Stimulated activated CD4-positive, alpha-beta T cell treated with anti-CD3 and anti-CD28 coated beads, Interleukin-12 subunit alpha, Interleukin-12 subunit beta, amount 100 ng/mL, for 4 hours (primary cell): ENCODE measurements at places on chromosomes 2 and 18.

DNA sequence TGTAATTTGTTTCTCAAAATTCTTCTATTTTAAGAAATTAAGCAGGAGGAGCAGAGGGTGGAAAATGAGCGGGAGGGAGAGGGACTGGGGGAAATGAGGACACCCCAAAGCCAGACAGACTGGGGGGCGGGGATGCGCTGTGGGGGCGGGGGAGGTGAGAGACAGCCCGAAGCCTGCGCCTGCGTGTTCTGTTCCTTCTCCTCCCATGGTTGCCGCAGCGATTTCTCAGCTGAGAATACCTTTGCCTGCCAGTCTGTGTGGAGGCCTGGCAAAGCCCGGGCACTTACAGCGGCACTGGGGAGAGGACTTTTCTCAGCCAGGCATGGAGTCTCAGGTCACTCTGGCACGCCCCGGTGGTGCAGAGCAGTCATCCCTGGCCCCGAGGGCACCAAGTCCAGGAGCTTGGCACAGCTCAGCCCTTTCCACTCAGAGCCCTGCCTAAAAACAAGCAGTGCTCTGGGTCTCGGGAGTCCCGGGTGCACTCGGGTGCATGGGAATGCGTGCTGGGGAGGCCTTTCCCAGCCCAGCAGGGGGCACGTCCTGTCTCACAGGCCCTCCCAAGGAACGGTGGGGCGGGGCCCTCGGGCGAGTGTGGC lies 289.3 kb upstream of the HS6ST1 start:
- DNase-seq, result no peak

- DNase-seq, result no peak
Measured at GRCh38 chr2:80242355-80242910, 62.1 kb downstream of the LRRTM1 start.

GRCh38 chr2:117057016-117057415 lies 757.5 kb upstream of the DDX18 start:
- no peak for DNase-seq

GRCh38 chr18:13416848-13417247 lies 198.3 kb downstream of the LDLRAD4 start:
- DNase-seq, result no peak

GRCh38 chr2:7280790-7281189 lies 363.6 kb downstream of the RNF144A start:
- DNase-seq, result no peak

DNA sequence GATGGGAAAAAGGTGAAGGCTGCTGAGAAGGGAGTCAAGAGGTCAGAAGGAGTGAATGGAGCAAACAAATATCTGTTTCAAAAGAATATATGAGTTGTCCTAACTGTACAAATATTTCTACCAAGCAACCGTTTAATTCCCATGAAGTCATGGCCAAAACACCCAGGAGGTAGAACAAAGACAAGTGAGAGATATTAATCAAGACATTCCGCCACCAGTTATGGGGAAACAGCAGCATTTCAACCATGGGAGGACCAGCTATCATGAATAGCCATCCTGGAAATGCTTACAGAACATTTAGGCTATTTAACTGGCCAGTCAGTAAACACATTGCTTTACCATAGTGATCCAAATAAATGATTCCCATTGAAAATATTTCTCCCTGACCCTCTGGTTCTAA lies 396.3 kb downstream of the IRS1 start:
- DNase-seq, result no peak

GRCh38 chr2:160156100-160156499 lies 44.0 kb downstream of the ITGB6 start:
- DNase-seq, result no peak

GRCh38 chr2:203583701-203584100 lies 48.6 kb upstream of the RAPH1 start:
- no peak for DNase-seq

- no peak for DNase-seq
Measured at GRCh38 chr2:42232024-42232423, 62.9 kb downstream of the EML4 start.

- DNase-seq, result no peak
Measured at GRCh38 chr18:13605477-13605876, 120.9 kb downstream of the FAM210A start.
